ENCODE measurements at places on chromosomes 2 and 18. TPM values are rescaled to one million over a fixed set of nuclear protein-coding genes. Genes with fewer than 3 reads are reported as not detected.
A peak's percentile ranks its signal among the peaks of the same experiment; 100 is the strongest.

EGR4 gene
- total RNA-seq: not detected

RIT2 gene
- total RNA-seq: not detected

- no peak for DNase-seq
Measured at GRCh38 chr2:219681694-219682300, 54.4 kb downstream of the SLC4A3 start.

- DNase-seq: no peak
Measured at GRCh38 chr2:134866498-134867099, 28.2 kb downstream of the ACMSD start.

- no peak for DNase-seq
Measured at GRCh38 chr2:48377646-48378045, 152.3 kb upstream of the STON1 start.

ARHGAP15 gene
- 11.1 TPM for total RNA-seq

DNA sequence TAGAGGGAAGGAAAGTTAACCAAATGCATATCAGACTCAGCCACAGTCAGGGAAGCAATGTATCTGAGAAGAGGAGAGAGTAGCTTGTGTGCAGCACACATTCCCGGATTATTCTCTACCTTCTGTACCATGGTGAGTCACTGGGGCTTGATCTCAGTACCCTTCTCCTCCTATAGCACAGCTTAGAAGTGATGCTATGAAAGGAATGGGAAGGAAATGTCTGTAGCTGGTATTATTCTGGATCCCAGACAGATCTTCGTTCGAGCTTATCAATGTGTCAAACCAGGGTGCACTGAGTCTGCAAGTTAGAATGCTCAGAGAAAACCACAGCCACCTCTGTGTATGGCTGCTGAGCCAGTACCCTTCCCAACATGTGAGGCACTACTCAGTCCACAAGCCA is 88.0 kb upstream of the NFU1 start:
- DNase-seq: no peak

ANO7 gene
- not detected for total RNA-seq

- DNase-seq: peak; percentile 40
Measured at GRCh38 chr2:127046579-127046978, 60.4 kb downstream of the BIN1 start.

GRCh38 chr2:139924070-139924469 is 1143.9 kb upstream of the NXPH2 start:
- DNase-seq: no peak

DNAH7 gene
- 0.99 TPM for total RNA-seq

DNA sequence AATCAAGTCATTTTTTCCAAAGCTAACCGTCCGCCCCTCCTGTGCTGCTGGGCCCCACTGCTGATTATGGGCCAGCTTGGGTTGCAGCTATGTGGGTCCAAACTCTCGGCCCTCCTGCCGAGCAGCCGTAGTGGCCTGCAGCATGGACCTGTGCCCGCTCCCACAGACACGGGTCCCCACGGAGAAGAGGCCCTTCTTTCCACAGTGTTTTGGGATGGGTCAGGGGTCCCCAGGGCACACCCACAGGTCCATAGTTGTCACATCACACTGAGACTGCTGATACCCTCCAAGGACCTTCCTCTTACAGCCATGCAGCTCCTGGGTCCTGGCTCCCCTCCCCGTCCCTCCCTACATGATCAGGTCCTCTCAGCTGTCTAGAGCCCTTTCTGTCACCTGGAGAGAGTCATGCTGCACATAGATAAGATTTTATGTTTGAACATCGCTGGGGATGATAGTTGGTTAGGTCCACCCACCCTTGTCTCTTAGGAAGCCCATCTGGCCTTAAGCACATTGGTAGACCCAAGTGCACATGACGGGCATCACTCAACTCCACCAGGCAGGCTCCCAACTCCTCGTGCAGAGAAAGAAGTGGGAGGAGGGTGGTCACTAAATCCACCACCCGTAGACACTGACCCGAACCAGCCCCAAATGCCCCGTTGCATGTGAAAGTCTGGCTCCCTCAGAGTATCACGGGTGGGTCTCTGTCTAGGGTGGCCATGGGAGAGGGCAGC is 17.5 kb downstream of the GPR55 start:
- peak; percentile 54 for DNase-seq

- DNase-seq: no peak
Measured at GRCh38 chr2:6392966-6393365, 472.7 kb downstream of the CMPK2 start.

MTX2 gene
- total RNA-seq: 34.5 TPM

- DNase-seq: no peak
Measured at GRCh38 chr2:138122891-138123290, 158.6 kb downstream of the HNMT start.

DNA sequence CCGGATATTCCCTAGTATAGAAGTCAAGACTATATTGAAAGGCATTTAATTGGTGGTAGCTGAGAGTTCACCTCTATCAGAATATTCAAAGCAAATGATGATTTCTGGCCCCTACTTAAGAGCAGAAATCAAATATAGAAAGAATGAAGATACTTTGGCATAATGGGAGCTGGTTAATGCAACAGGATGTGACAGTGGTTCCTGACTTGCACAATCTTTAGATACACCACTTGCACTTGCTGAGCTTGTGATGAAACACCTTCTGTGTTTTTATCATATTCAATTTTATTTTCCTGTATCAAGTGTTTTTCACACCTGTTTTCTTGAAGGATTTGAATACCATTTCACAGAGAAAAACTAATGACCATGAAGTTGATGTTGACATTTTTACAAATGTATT is 124.1 kb upstream of the CDH19 start:
- no peak for DNase-seq

LIMS4 gene
- 5.5 TPM for total RNA-seq

- DNase-seq: no peak
Measured at GRCh38 chr2:205721057-205721449, 38.8 kb downstream of the NRP2 start.

- DNase-seq: no peak
Measured at GRCh38 chr2:74951211-74951754, 7.2 kb upstream of the POLE4 start.

DNA sequence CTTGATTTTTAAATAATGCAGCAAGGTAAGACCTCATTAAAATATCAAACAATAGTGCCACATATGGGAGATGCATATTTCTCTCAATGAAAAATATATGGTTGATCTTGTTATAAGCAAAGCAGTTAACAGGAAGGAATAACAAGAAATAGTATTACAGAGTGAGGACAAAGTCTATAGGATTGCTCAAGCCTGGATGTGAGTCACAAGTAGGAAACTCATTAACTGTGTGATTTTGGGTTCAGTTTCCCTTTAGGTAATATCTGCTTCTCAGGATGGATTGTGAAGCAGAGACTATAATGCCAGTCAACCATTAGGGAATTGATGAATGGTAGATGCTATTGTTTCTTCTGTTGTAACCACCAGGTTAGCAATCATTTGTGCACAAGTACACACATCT is 42.9 kb upstream of the SPHKAP start:
- no peak for DNase-seq

GRCh38 chr18:11741505-11742145 is 52.6 kb downstream of the GNAL start:
- DNase-seq: no peak

MDH1B gene
- 2.2 TPM for total RNA-seq

LIMS2 gene
- 157 TPM for total RNA-seq

DNA sequence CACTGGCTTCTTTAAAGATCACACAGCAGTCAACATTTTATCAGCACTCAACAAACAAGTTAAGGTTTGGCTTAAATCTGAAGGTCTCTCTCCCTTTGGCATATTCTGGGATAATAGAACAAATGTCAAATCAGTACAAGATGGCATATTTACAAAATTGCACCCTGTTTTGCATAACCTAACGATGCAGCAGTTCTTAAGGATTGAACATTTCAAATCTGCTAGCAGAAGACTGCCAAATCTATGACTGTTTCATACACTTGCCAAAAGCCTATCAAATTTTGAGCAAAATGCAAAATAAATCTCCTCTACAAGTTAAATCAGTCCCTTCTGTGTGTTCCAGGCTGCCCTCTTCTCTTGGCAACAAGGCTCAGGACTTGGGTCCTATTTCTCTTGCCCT is 73.6 kb downstream of the DPP4 start:
- no peak for DNase-seq

- peak; percentile 61 for DNase-seq
Measured at GRCh38 chr2:239598011-239598731, 197.4 kb upstream of the HDAC4 start.

POTEC gene
- total RNA-seq: not detected

PCARE gene
- total RNA-seq: not detected
